Fibroblast of skin of left biceps (primary cell): ENCODE measurements at places on chromosomes 6 and 20.

DNA sequence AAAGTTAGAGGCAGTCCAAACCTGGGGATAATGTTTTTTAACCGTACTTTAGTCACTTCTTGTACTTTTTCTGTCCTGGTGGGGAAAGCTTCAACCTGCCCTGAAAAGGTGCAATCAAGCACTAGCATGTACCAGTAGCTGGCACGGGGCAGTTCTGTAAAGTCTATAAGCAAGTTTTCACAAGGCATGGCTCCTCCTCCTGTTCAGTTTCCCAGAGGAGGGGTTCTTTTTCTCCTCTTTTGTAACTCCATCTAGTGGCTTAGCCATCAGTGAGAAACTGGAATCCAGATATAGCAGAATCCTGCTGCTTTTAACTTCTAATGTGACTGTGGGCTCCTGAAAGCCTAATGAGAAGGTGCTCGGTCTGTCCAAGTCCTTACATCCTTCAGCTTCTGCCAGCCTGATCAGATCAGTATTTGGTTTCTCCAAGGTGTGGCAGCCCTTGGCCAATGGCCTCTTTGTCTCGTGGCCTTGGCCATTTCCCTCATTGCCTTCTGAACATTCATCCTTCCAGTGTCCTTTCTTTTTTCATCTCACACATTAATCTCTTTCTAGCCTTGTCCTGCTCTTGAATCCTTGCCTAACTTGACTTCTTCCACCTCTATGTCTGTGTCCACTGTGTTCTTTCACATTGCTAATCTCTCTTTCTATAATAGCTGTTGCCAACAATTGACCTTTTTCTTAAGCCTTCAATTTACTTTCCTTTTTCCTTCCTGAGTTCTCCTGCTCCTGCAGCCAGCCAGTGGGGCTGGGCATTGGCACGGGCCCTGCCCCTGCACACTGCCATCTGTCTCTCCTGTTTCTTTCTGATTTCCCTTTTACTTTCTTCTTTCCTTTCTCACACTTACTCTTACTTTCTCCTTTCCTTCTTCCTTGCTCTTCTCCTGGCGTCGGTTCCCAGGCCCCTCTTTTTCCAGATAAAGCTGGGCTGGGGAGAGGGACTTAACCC lies 222.0 kb upstream of the SYNCRIP start:
- DNase-seq = no peak

DNA sequence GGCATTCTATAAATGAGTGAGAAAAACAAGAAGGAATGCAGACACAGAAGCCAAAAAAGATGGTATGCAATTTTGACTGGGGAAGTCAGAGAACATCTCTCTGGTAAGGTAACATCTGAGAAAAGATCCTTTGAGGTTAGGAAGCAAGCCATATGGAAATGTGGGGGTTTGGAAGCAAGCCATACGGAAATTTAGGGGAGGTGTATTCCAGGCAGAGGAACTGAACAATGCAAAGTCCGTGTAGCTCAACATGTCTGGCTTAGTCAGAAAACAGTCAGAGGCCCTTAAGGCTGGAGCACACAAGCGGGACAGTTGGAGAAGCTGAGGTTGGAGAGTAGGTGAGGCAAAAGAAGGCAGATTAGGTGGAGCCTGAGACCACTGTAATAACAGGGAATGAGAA lies 35.3 kb downstream of the RALGAPA2 start:
- peak; percentile 53 for DNase-seq

DNA sequence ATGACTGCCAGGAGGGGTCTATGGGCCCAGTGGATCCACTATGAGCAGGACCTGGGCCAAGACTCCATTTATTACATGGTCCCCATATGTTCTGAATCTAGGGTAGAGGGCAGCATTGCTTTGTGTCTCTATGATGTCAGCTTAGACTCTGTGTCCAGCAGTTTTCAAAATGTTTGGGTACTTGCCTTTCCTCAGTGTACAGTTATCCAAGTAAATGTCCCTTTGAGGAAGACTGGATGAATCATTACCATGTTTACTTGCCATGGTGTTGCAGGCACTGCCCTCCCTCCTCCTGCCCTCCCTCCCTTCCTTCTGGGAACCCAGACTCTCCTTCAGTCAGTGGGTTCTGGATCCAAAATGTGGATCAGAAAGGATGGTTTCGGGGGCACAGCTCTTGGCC lies 108.6 kb downstream of the NRN1 start:
- no peak for DNase-seq

GRCh38 chr6:125279961-125280360 lies 21.8 kb downstream of the HDDC2 start:
- no peak for DNase-seq

GRCh38 chr20:37881601-37882343 lies 21.2 kb upstream of the VSTM2L start:
- no peak for DNase-seq

DNA sequence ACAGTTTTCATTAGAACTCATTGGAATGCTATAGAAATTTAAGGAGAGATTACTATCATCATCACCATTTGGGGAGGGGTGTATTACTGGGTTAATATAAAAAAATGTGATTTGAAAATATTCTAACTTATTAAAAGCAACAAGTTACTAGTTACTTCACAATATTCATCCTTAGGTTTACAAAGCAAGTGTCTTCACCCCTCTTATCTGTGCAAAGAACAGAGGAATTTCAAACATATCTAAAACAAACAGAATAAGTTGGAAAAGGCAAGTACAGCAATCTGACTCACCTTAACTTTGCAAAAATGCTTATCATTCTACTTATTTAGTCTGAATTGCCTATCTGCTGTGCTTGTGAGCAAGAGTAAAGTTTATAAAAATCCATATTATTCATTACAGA lies 32.9 kb downstream of the DCBLD1 start:
- DNase-seq = no peak

DNA sequence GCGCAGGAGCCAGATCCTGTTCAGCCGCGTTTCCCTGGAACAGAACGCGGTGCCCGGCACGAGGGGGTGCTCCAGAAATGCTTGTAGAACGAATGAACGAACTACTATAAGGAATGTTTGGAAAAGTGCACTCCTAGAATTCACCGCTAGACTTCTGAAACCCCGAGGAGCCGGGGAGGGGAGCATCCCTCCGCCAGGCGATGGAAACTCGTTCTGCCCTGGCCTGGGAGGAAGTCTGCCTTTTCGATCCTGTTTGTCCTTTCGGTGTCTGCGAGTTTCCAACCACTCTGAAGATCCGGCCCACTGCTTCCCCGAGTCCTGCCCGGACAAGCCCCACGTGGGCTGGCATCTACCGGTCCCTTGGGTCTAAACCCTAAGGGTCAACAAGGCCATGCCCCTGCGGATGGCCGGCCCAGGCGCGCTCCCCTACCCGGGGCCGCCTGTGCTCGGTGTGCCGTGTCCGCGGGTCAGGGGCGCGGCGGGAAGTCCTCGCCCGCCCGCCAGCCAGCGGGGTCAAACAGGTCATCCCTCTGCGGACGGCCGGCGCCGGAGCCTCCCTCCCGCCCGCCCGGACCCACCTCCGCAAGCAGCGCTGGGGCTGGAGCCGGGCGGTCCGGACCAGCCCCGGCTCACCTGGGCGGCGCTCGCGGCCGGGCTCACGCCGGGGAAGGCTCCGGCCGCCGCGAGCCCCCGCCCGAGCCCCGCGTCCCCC lies 526 bp downstream of the SULF2 start:
- DNase-seq = no peak

- no peak for DNase-seq
Observed at GRCh38 chr6:31400467-31401289, 2.7 kb upstream of the MICA start.

DNA sequence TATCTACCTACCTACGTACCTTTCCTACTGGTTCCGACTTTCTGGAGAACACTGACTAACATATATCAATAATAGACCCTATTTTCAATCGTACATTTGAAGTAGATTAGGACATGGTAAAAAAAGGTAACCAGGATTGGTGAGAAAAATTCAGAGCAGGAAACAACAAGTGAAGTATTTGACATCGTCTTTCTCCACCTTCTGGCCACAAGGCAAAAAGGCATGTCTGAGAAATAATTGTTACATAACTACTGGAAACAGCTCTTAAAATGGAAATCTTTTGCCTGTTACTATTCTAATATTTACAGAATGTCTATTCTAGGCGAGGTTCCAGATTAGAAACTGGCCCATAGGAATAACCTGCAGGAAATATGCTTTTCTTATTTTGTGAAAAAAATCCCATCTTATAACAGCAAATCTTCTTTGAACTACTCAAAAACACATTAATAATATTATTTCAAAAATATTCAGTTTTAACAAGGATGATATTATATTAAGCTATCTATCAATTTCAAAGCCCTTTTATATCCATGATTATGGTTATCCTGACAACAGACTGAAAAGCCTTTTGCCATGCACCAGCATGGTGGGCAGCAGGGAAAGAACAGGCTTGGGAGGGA lies 80.8 kb downstream of the RCAN2 start:
- DNase-seq = peak; percentile 13

DNA sequence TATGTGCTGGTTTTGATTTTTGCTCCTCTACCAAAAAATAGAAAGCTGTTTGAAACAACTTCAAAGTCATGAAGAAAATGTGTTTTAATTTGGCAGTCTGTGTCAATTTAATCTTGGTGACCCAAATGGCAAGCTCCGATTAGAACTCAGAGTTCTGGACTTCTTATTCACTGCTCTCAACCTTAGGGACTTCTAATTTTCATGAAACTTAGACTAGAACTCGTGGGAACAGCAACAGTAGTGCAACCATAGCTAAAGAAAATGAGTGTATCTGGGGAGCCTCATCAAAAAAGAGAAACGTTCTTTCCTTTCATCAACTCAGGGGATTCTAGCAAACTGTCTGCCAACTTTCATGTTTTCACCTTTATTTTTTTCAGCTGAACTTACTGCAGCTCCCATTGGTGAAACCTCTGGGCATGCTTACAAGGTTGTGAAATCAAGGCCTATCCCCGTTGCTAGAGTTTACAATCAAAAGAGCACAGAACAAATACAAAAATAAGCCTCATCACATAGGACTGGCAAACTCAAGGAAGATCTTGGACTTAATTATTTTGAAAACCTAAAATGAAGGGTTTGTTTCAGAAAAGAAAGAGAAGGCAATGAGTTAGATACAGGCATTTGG lies 114.0 kb upstream of the HSF2 start:
- no peak for DNase-seq

GRCh38 chr6:134097114-134097707 lies 44.8 kb upstream of the SLC2A12 start:
- DNase-seq = peak; percentile 19

DNA sequence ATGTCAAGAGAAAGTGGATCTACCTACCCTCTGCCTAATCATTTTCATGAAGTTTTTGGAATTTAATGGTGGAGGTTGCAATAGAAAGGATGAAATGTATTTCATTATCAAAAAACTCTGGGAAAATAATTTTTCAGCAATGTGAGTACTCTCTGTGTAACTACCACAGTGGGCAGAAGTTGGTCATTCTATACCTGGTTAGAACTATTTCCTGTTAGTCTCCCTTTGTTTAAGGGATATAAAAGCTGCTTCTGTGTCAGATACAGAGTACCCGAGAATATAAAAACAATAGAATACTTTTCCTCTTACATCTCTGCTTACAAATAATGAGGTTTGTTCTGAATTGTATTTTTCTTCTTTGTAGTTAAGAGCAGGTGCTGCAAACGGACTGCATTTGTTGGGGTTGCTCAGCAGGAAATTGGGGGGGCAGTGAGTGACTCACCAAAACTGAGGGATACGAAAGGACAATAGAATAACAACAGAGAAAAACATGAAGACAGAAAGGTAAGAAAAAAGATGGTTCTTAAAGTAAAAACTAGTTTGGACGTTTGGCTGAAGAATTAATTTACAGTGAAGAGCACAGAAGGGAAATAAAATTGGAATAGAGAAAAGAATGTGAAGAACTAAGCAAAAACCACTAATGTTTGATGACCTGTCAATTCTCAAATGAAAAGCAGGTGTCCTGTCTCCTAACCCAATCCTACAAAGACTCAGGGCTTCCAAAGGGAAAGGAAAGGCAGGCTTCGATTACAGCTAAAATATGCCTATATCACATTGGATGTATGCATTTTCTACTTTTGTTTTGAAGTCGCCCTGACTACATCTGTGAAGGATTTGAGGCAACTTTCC lies 703.1 kb downstream of the RFPL4B start:
- DNase-seq = peak; percentile 89

- DNase-seq = no peak
Observed at GRCh38 chr20:36435592-36436541, 105.5 kb upstream of the MYL9 start.

GRCh38 chr6:100381111-100381510 lies 83.6 kb downstream of the SIM1 start:
- peak; percentile 69 for DNase-seq

DNA sequence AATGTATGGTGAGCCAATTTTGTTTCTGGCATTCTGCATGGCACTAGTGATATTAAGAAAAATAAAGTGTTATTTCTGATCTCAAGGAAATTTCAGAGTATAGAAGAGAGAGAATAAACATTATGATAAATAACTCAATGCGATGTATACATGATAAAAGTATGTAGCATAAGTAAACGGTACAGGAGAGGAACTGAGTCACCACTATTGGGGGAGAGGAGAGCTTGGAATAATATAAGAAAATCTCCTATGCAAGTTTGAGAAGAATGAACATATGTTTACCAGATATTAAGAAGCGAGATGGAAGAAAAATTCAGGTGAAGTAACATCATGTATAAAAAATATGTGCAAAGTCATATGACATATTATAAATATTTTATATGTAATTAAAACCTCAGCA lies 1230.3 kb upstream of the CITED2 start:
- no peak for DNase-seq

- DNase-seq = no peak
Observed at GRCh38 chr6:82989736-82990290, 75.8 kb downstream of the UBE3D start.

DNA sequence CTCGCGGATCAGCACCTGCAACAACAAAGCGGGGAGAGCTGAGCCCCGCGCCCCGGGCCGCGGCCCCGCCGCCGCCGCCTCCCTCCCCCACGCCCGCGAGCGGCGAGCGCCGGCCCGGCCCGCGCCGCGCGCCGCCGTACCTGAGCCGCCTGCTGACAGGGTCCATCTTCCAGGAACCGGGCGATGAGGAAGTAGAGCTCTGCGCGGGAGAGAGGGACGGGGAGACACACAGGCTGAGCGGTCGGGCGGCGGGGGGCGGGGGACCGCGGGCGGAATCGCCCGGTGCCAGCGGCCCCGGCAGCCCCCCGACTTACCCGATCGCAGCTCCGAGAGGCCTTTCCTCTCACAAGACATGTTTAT lies 359 bp downstream of the PHIP start:
- no peak for DNase-seq

GRCh38 chr6:15569035-15569995 lies 93.5 kb downstream of the DTNBP1 start:
- no peak for DNase-seq

GRCh38 chr6:36428911-36429310 lies 13.7 kb downstream of the PXT1 start:
- no peak for DNase-seq

DNA sequence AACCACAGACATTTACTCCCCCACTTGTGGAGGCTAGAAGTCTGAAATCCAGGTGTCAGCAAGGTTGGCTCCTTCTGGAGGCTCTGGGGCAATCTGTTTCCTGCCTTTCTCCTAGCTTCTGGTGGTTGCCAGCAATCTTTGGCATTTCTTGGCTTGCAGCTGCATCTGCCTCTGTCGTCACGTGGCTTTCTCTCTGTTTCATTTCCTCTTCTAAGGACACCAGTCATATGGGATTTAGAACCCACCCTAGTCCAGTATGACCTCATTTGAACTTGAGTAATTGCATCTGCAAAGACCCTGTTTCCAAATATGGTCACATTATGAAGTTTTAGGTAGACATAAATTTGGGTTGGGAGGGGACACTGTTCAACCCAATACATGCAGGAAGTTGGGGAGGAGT lies 56.2 kb upstream of the EPB41L1 start:
- DNase-seq = no peak
